ENCODE measurements at places on chromosomes 1 and 21.

DNA sequence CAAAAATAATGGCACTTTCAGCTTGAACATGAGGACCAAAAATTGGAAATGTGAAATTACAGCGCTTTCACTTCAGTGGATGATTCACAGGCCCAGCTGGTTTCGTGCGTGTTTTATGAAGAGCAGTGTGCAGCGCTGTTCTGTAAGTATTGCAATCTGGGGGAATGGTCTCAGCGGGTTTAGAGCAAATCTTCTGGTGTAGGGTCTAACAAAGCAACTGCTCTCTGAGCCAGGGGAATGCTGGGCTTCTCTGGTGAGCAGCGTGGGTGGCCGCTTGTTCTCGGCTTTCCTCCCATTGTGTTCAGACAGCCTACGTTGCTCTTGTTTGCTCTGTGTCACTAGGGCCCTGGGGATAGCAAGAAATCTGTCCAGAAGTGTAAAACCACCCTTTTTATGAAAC is 42.4 kb upstream of the GADD45A start:
- no peak for DNase-seq

GRCh38 chr21:42426876-42427480 is 23.3 kb downstream of the UBASH3A start:
- DNase-seq = no peak

- DNase-seq = no peak
These were observed 847.1 kb downstream of the KCNT2 start for GRCh38 chr1:195761104-195761503.

DNA sequence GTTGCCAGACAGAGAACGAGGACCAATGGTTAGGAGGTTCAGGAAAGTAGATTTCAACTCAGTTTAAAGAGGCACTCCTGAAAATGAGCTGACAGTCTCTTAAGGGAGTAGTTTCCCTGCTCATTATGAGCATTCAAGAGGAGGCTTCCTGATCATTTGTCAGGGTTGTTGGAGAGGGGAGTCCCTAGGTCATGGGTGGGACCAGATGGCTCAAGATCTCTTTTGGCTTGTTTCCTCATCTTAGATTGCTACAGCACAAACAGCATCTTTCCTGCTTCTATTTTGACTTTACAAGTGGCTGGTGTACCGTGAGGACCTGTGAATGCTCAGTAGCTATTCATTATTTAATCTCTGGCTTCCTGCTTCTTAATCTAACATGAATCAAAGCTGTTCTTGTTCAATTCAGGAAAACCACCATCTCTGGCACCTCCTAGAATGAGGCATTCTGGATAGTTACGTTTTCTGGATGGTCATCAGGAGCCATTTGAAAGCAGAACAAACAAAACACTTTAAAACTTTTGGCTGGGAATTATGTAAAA is 47.6 kb downstream of the PEX14 start:
- DNase-seq = no peak

GRCh38 chr1:99590578-99591209 is 55.2 kb upstream of the PALMD start:
- DNase-seq = no peak

- no peak for DNase-seq
These were observed 6.1 kb downstream of the NPL start for GRCh38 chr1:182795563-182796228.

- DNase-seq = no peak
These were observed 59.5 kb downstream of the OMA1 start for GRCh38 chr1:58487002-58487401.

DNA sequence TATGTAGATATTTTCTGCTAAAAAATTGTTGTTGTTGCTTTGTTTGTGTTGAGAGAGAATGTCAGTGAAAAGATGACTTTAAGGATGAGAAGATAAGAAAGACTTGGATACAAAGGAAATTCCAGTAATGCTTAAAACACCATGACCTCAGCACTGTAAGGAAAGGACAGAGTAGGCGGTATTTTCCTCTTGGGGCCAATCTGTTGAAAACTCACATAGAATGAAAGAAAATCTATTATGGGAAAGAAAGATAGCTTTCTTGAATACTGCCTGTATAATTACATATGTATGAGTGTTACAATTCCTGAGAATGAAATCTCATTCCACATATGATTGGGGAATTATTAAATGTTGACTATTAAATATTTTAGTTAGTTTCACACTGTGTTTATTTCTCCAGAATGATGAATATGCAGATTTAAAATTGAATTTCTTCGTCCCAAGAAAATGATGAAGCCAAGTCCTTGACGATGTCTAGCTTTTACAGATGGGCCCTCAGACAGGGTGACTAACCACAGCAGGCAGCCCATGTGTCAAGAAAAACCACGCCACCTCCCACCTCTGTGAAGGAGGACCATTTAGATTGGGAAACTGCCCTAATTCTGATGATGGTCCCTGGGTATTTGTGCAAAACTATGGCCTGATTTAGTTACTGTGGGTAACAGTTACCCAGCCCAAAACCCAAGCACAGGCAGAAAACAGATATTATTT is 49.7 kb upstream of the LMO4 start:
- no peak for DNase-seq

- DNase-seq = no peak
These were observed 7.8 kb downstream of the PSMB2 start for GRCh38 chr1:35633547-35633946.

GRCh38 chr1:9942399-9942938 is 722 bp downstream of the LZIC start:
- DNase-seq = no peak

GRCh38 chr1:1074631-1075147 is 583 bp upstream of the RNF223 start:
- DNase-seq = no peak

DNA sequence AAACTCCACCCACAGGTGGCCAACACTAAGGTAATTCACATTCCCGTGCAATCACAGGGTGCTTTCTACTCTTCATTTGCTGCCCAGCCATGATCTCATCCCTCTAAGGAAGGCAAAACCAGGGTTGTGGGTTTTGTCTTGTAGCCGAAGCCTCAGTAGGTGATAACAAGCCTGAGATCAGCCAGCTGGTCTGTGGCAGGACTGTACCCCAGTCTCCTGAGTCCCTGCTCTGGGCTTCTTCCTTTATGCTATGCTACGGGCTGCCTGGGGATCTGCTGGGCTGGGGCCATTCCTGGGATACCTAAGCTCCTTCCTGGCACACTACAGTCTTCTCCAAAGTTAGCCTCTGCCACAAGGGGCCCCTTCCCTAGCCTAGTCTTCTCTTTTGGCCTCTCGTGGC is 9.8 kb downstream of the PPFIA4 start:
- DNase-seq = peak; percentile 33

DNA sequence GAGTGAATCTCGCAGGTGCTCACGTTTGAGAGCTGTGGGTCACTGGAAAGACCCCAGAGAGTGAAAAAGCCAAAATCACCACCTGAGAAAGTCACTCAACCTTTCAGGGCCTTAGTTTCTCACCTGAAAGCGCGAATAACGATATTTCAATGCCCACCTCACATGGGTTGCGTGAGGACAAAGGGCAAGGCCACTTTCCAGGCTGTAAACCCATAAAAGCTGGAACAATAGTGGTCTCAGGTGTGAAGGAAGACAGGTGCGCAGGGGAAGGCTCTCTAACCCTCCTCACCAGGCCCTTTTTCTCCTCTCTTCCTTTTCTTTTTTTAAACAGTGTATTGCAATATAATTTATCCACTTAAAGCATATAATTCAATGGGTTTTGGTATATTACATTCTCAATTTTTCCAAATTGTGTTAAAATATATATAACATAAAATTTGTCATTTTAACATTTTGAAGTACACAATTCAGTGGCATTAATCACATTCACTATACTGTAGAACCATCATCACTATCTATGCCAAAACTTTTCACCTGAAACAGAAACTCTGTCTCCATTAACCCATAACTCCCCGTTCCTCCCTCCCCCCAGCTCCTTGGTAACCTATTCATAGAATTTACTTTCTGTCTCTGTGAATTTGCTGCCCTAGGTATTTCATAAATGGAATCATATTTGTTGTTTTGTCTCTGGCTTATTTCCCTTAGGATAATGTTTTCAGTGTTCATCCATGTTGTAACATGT is 118.4 kb upstream of the TNR start:
- DNase-seq = no peak

DNA sequence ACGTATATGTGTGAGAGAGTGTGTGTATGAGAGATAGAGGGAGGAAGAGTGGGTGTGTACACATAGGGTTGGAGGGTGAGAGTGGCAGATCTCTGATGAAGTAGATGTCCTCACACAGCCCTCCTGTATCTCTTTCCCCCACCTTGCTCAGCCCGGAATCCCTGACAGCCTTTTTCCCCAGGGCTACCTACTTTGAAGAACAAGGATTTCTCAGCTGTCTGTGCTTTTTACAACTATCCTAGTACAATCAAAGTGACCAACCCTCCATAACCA is 29.1 kb upstream of the CADM3 start:
- DNase-seq = no peak

DNA sequence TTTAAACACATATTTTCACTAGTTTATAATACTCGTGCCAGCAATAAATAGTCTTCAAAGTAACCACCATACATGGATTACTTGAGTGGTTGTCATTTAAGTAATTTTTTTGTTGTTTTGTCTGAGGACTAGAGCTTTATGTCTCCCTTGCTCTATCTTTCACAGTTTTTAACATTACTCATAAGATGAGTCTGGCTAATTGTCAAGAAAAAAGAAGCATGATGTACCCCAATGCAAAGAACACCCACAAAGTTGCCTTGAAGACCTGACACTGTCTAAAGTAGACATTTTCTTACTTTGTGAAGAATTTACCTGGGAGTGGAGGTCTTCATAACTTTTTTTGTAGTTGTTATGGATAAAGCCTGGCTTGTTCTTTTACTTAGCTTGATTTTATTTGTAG is 210.4 kb upstream of the BRINP3 start:
- no peak for DNase-seq

GRCh38 chr1:74246315-74246714 is 11.1 kb downstream of the TNNI3K start:
- DNase-seq = no peak

DNA sequence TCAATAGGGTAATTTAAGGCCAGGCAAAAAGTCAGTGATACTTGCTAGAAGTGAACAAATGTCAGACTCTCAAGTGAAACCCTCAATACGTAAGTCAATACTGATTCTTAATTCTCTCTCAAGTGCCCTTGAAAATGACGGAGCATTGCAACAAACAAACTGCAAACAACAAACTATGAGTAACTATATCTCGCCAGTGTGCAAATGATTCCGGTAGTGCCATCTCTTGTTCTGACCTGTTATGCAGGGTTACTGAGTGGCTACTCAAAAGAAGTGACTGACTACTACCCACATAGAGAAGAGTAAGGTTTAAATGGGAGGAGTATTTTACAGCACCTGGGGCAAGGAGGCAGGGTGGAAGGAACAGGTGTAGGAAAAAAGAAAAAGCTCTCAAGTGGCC is 1.6 kb downstream of the SLC19A2 start:
- DNase-seq = no peak

GRCh38 chr1:175536921-175537320 is 206.5 kb downstream of the TNR start:
- no peak for DNase-seq

DNA sequence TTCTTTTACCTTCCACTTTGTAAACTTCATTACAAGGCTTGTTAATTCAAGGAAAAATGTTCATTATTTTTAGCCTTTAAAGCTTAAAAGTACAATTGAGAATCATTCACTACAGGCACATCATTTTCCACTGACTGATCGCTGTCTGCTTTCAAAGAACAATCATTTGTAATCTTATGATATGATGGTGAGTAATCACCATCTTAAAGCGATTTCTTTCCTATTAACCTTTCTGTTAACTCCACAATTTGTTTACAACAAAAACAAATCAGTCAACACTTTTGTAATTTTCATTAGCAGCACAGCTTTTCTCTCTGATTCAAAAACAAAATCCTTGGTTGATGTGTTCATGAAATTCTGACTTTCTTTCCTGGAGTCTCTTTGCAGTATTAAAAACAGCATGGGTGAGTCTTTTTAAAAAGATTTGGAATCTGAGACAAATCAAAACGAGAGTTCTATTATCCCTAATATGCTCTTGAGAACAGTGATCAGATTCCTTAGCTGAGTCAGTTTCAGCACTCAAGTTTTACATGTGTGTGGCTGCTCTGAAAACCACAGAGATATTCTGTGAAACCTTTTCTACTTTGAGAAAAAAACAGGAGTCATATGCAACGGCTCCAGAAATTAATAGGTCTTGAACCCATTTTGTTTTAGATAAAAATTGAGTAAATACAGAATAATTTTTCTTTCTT is 145.8 kb upstream of the TMPRSS15 start:
- DNase-seq = no peak

DNA sequence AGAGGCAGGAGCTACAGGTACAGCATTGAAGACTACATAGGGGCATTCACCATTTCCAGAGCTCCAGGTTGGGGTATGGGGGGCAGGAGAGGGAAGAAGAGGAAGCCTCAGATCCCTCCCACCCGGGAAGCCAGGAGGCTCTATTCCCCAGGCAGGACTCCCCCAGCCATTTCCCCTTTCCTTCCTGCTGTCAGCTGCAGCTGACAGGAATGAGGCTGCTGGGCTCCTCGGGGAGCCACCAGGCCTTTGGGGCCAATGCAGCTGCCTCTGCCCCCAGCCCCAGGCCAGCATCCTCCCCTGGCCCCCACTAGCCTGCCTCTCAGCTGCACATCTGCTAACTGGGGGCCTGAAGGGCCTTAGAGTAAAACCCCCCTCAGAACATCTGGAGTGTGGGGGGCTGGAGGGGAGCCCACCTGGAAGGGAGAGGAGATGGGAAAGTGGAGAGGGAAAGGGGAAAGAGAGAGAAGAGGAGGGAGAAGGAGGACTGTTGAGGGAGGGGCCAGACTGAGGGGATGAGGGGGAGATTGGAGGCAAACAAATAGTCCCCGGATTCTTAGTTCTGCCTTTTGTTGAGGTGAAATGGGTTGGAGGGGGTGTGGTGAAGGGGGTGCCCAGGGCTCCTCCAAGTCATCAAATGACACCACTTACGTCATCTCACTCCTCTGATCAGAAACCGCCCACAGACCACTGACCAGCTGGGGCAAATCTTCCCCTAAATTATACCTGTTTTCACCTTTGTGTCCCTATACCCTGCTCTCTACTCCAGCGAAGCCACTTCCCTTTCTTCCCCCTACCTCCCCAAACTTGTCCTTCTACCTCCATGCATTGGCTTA is 58.0 kb downstream of the LGR6 start:
- no peak for DNase-seq

DNA sequence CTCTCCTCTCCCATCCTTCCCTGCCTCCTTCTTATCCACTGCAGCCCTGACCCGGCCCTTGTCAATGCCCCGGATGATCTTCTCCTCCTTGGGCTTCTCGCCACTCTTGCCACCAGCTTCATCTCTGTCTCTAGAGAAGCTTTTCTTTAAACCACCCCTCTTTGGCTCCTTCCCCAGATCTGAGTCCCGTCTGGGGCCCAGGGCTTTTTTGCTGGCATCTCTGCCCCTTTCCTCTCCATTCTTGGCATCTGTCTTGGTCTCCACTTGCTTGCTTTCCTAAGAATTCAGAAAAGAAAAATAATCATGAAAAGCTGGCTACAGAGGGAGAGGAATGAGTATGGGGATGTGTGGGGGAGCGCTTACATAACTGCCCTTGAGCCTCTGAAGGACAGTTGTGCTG is 11.8 kb downstream of the SHISA4 start:
- DNase-seq = no peak

GRCh38 chr1:77614037-77614436 is 68.4 kb downstream of the ZZZ3 start:
- DNase-seq = no peak

All from sciatic nerve (tissue), 2 donors.